ENCODE measurements at places on chromosomes 11 and 22. TPM values are rescaled to one million over a fixed set of nuclear protein-coding genes. Genes with fewer than 3 reads are reported as not detected.

TRPM5 gene
- not detected for total RNA-seq

UBQLN3 gene
- total RNA-seq: not detected

APLNR gene
- not detected for total RNA-seq

FAM180B gene
- total RNA-seq: not detected

TMEM191B gene
- total RNA-seq: 0.26 TPM

SMIM35 gene
- total RNA-seq: not detected

RAC2 gene
- 0.27 TPM for total RNA-seq

VWA5A gene
- 0.37 TPM for total RNA-seq
